Stimulated activated CD4-positive, alpha-beta T cell treated with anti-CD3 and anti-CD28 coated beads, Interleukin-4, amount 100 ng/mL, for 4 hours (primary cell): ENCODE measurements at places on chromosomes 2 and 18.

GRCh38 chr2:181750305-181750704, 70.0 kb upstream of the NEUROD1 start:
- DNase-seq = no peak

DNA sequence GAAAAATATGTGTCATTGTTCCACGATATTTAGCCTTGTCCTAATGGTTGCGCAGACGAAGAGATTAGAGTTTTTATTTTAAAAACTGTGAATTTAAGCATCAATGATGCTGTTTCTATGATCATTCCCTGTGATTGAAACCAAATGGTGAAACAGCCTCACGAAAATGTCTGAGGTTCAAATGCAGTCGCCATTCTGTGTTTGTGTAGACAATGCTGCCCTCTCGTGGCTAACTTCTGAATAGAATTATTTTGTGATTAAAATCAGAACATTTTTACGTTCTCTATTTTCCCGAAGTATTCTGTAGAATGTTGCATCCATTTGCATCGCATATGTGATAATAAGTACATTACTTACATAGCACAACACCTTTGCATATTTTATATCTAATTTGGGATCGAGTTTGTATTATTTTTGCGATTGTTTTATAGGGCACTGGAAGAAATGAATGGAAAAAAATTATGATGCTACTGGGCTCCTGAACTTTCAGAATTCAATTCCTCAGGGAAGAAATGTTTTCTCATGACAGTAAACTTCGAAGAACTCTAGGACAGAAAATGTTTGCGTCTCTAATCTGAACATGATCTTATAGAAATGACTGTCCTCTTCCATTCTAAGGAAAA, 54.8 kb upstream of the CREB1 start:
- peak; percentile 17 for DNase-seq

DNA sequence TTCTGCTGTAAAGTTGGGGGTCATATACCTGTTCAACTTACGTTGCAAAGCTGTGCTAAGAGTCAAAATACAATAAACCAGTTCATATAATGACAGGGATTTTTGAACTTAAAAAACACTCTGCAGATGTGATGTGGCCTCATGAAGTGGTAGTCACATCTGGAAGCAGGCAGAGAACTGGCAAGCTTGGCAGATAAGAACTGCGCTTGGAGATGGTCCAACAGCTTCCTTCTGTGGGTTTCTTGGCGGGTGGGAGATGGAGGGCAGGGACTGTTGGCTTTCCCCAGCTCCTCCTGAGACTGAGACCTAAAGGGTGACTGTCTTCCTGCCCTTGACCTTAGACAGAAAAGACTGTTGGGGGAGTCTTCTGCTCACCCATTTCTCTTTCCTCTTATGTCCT, 140.4 kb downstream of the CTIF start:
- no peak for DNase-seq

DNA sequence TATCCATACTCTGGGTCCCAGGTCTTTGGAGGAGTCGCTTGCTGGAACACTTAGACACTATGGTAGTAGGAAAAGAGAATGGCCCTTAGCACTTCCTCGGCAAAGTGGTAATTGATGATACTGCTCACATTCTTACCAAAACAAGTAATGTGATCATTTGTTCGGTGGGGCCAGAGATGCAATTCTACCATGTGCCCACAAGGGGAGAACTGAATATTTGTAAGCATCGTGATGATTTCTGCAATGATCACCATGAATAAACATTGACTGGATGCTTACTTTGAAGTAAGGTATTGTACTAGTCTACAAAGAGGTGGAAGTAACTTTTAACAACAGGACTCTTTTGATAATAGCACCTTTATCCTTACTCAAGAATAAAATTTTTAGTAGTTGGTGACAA, 109.7 kb downstream of the CD8B2 start:
- DNase-seq = no peak

- DNase-seq = no peak
These were observed 38.5 kb downstream of the PSMG2 start for GRCh38 chr18:12741351-12741750.

GRCh38 chr18:6219116-6219717, 195.5 kb downstream of the L3MBTL4 start:
- DNase-seq = no peak

DNA sequence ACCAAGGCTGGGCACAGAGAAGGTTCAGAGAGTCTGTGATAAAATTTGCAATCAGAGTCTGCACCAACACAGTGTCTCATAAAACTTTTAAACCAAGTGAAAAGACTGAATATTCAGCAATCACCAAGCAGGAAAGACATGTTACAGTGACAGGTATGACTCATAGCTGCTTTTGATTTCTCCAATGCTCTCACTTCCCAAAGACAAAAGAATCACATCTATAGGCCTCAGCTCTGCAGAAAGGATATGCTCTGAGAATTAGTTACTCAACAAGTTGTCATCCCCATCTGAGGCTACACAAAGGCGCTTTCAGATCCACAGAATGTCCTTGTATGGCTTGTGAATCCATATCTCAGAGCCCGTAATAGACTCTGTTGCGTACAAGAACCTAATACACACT, 92.5 kb downstream of the KCNF1 start:
- DNase-seq = no peak

- DNase-seq = no peak
These were observed 138.7 kb upstream of the CTDP1 start for GRCh38 chr18:79540904-79541282.

GRCh38 chr2:144607099-144607498, 87.2 kb upstream of the ZEB2 start:
- no peak for DNase-seq

- DNase-seq = no peak
These were observed 250.0 kb downstream of the SMAD2 start for GRCh38 chr18:47680488-47680887.

GRCh38 chr18:47036927-47037578, 1.6 kb upstream of the ELOA2 start:
- no peak for DNase-seq
